ENCODE measurements at places on chromosomes 6 and 20.

- no peak for DNase-seq
These were observed 207.2 kb upstream of the STXBP5 start for GRCh38 chr6:146997062-146997461.

- DNase-seq: no peak
These were observed 17.6 kb upstream of the GATA5 start for GRCh38 chr20:62493253-62493885.

DNA sequence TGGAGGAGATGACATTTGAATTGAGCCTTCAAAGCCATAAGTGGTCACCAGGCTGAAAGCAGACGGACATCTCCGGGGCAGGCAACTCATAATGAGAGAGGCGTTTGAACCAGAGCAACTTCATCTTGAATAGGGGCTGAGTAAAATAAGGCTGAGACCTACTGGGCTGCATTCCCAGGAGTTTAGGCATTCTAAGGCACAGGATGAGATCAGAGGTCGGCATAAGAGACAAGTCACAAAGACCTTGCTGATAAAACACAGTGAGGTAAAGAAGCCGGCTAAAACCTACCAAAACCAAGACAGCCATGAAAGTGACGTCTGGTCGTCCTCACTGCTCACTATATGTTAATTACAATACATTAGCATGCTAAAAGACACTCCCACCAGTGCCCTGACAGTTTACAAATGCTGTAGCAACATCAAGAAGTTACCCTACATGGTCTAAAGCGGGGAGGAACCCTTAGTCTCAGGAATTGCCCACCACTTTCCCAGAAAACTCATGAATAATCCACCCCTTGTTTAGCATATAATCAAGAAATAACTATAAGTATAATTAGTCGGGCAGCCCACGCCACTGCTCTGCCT is 194.7 kb upstream of the SOX4 start:
- DNase-seq: no peak

DNA sequence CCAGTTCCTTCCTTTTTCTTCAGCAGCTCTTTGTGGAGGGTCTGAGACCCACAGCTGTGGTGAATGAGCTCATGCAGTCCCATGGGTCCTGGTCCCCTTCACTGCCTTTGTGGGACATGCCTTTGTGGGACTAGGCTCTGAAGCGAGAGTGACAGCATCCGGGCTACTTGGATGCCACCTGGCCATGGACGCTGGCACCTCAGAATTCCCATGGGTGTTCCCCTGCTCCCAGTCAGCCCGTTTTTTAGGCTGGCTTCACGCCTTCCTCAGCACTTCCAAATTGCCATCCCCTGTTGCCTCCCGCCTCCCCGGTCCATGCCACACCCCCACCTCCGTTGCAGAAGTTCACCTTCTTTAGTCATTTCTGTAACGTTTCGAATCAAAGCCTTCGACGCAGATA is 45.1 kb downstream of the RAMACL start:
- no peak for DNase-seq

- DNase-seq: no peak
These were observed 72.6 kb upstream of the RNF24 start for GRCh38 chr20:4087923-4088322.

DNA sequence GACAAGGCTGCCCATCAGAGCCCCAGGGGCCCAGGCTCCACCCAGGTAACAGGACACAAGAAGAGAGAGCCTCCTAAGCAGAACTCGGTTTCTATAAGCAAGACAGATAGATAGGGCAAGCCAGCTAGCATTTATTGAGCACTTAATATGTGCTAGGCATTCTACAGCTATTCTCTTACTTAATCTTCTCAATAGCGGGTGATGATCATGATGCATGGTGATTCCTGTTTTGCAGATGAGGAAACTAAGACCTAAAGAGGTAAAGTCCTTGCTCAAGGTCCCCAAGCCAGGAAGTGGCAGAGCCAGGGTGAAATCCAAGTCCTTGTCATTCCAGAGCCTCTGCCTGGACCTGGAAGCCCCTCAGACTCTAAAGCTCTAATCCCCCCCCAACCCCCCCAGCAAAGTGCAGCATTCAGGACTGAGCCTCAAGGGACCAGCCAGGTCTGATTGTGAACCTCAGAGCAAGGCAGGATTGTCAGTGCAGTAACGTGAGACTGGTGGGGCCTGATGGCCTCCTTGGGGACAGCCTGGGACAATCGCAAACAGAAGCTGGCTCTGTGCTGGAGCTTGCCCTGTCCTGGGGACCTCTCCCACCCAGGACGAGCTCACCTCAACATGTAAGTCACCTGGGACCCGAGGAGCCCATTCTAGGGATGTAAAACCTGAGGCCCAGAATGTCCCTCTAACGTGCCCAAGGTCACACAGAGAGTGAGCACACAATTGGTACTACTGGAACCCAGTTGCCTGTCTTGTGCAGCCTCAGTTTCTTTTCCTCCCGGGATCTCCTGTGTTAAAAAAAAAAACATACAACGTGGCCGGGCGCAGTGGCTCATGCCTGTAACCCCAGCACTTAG is 48.4 kb upstream of the PTGIS start:
- no peak for DNase-seq

DNA sequence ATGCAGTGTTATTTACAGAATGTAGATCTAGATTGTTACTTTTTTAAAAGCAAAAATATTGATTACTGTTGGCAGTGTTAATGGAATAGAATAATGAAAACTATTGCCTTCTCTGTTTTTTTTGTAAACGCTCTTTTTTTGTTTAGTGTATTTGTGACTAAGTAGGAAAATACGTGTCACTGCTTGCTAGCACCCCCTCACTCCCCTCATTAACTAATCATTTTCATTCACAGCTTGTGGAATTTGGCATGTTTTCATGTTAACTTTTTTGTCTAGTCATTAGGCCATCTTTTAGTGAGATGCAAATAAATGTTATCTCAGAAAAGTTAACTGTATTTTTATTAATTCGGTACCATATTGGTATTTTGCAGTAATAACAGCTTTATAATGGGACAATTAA is 29.8 kb downstream of the ADGRG6 start:
- DNase-seq: no peak

DNA sequence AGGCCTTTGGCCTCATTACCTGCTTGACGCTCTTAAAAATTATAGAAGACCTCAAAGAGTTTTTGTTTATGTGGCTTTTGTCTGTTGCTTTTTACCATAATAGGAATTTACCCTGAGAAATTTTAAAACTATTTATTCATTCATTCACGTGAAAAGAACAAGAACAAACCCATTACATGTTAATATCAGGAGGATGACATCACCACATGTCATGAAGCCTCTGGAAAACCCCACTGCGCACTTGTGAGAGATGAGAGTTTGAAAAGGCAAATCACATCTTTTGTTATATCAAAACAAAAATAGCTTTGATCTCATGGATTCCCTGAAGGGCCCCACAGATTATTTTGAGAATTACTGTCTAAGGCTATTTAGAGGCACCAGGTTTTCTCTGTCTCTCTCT is 61.3 kb upstream of the EYA2 start:
- no peak for DNase-seq

DNA sequence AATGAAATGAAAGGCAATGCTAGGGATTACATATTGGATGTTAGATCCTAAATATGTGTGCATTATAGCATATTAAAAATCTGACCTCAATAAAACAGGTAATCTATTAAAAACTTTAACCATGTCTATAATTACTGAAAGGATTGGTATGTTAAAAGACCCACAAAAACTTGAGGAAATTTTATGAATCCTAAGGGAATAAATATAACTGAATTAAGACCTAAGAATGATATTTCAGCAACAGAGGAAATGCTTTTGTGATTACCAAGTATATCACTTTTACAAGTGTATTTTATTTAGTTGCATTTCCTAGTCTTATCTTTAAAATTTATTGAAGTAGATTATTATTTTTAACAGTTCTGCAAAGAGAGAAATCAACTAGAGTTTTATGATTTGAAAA is 571.5 kb downstream of the HDGFL1 start:
- no peak for DNase-seq

DNA sequence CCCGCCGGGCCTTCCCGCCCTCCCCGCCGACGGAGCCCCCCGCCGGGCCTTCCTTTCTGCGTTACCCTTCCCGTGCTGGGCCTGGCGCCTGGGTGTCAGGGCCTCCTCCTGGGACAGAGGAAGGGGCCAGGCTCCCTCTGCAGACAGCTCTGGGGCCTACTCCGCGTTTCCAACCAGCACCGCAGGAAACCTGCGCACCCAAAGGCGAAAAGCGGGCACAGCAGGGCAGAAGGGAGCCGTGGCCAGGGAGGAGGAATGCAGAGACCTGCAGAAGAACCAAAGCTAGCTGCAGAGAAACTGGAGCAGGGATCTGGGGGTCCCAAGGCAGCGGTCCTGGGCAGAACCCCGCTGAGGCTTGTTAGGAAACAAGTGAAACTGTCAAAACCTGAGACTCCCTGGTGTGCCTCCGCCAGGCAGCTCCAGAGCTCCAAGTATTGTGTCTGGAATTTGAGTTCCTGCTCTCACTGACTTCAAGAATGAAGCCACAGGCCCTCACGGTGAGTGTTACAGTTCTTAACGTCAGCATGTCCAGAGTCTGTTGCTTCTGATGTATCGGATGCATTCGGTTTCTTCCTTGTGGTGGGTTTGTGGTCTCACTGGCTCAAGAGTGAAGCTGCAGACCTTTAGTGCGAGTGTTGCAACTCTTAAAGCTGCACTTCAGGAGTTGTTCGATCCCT is 33.3 kb downstream of the IRF4 start:
- DNase-seq: no peak

GRCh38 chr6:130070326-130070725 is 51.9 kb downstream of the L3MBTL3 start:
- no peak for DNase-seq

DNA sequence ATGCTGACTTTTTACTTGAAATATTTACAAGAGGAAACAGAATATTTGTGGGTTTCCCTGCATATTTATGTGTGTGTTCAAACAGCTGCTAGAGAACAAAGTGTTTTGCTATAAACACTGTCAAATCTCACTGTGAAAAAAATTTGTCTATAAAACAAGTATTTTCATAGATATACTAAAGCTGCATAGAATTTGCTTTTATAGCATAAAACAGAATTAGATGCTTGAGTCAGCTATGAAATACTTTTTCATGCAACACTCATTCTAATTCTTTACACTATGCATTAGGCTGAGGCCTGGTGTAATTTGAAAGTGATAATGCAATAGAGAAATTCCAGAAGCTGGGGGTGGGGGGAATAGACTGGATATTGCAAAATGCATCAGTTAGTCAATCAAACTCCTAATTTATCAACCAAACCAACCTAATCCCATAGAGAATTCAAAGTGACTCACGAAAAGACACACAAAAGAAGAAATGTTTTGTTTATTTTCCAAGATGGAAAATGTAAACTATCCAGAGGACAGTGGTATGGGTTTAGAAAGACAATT is 148.2 kb downstream of the LAMA2 start:
- DNase-seq: no peak

DNA sequence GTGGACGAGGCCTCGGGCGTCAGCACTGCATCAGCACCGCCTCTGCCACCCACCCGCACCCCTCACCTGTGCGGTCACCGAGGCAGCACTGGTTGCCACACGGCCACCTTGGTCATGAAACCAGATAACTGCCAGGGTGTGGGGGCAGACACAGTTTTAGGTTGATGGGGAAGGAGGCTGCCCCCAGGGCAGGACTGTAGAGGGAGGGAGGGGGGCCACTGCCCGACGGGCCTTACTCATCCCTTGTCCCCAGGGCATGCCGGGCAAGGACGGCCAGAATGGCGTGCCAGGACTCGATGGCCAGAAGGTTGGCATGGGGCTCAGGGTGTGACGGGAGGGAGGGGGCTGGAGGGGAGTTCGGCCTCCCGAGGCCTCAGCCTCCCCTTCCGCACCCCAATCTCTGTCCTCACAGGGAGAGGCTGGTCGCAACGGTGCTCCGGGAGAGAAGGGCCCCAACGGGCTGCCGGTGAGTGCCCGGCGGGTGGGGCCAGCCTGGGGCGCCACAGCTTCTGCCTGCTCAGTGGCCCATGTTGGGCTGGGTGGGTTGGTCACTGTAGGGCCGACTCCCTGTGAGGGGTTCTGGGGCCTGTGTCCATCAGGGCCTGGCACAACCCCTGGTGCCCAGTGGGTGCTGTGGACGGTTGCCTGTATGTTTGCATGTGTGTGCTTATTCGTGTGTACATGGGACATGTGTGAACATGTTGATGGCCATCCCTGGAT is 11.8 kb downstream of the COL9A3 start:
- no peak for DNase-seq

GRCh38 chr20:6333110-6333509 is 210.3 kb upstream of the FERMT1 start:
- no peak for DNase-seq

DNA sequence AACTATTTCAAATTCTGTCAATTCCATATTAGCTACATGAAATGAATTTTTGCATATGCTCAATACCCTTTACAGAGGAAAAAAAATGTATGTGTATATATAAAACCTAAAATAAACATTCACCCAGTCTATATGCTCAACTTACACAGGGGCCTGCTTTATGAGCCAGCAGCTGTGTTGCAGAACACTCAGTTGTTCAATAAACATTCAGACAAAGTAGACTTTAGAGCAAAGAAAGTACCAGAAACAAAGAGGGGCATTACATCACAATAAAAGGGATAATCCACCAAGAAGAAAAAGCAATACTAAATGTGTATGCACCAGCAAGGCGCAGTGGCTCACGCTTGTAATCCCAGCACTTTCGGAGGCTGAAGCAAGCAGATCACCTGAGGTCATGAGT is 9.5 kb downstream of the COQ3 start:
- DNase-seq: no peak

GRCh38 chr20:35129647-35130069 is 17.5 kb downstream of the EDEM2 start:
- DNase-seq: no peak

DNA sequence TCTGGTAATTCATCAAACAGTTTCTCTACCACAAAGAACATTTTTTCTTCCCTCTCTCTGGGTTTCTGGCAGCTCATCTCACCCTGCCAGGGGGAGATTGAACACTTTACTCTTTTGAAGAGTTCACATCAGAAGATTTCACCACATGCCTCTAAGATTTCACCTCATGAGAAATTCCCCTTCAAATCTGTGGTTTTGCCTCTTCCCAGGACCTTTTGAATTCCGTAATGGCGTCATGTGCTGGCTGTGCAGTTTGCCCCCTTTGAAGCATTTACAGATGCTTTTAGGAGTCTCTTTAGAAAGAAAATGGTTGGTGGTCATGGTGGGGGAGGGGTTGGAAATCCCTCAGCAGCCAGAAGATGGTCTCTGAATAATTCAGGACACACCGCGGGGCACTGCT is 486.1 kb downstream of the QKI start:
- no peak for DNase-seq

DNA sequence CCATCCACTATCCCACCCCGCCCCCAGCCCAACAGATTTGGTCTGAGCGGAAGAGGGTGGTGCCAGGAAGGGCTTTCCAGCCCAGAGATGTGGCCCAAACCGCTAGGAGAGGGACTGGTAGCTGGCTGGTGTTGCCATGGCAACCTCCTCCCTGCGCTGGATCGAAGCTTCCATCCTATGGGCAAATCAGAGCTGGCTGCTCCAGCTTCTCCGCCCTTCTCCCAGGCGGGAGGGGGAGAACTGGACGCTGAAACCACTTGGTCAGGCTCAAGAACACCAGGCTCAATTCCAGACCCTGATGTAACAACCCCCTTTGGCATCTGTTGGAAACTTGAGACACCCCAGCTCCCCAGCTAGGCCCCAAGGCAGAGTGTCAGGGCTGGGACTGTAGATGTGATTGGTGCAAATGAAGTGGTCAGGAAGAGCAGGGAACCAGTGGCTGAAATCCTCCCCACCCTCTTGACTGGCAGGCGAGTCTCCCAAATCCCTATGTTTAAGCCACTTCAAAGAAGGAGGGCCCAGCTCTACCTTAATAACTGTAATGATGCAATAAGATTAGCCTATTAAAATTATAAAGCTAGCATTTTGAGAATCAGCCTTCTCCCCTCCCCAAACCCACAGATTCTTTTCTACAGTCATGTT is 4.2 kb downstream of the RIMS4 start:
- DNase-seq: no peak
